ENCODE measurements at places on chromosomes 12 and 14. TPM values are rescaled to one million over a fixed set of nuclear protein-coding genes. Genes with fewer than 3 reads are reported as not detected.

DNA sequence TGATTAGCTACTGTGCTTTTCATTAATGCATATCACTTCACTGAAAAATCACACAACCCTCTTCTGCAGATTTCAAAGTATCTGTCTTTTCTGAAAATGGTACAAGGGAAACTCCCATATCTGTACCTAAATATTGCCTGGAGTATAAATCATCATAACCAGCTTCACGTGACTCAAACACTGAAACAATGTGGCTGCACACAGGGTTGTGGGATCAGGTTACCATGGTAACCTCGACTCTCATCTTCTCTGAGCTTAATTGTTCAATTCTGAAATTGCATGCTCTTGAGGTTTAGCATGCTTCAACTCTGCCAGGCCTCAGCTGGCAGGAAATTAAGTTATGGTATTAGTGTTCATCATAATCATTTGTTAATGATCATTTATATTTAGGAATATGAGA is 77.5 kb upstream of the CPSF6 start:
- DNase-seq = no peak
- H3K4me3 ChIP-seq = no peak overlapping the region
- no peak overlapping the region for H3K27ac ChIP-seq
- H3K36me3 ChIP-seq = no peaks in the 10 kb centered on the region

Gene NUP37
- polyA plus RNA-seq = 124 TPM

DNA sequence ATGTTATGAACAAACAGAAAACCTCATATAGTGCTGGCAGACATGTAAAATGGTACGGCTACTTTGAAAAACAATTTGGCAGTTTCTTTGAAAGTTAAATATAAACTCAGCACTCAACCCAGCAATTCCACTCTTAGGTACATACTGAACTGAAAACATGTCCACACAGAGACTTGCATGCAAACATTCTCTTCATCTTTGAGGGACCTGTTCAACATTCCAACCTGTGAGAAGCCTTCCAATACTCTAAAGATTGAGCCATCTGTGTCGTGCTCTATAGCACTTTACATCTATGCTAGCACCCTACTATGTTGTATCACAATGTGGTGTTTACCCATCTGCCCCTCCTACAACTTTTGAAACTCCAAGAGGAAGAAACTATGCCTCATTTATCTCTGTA is 79.3 kb downstream of the DNAI7 start:
- H3K4me3 ChIP-seq = no peak overlapping the region
- H3K36me3 ChIP-seq = no peaks in the 10 kb centered on the region
- no peak for DNase-seq
- H3K27me3 ChIP-seq = no peaks in the 10 kb centered on the region

- H3K4me3 ChIP-seq = no peak overlapping the region
- DNase-seq = no peak
- no peaks in the 10 kb centered on the region for H3K36me3 ChIP-seq
- no peak overlapping the region for H3K27ac ChIP-seq
Observed at GRCh38 chr14:89856871-89857345, 97.6 kb downstream of the EFCAB11 start.

GRCh38 chr12:93524386-93525133 is 47.9 kb upstream of the SOCS2 start:
- H3K27me3 ChIP-seq = no peaks in the 10 kb centered on the region
- H3K4me1 ChIP-seq = no peaks in the 10 kb centered on the region
- no peak overlapping the region for H3K4me3 ChIP-seq
- no peak overlapping the region for H3K27ac ChIP-seq

Gene SMIM41
- polyA plus RNA-seq = not detected

DNA sequence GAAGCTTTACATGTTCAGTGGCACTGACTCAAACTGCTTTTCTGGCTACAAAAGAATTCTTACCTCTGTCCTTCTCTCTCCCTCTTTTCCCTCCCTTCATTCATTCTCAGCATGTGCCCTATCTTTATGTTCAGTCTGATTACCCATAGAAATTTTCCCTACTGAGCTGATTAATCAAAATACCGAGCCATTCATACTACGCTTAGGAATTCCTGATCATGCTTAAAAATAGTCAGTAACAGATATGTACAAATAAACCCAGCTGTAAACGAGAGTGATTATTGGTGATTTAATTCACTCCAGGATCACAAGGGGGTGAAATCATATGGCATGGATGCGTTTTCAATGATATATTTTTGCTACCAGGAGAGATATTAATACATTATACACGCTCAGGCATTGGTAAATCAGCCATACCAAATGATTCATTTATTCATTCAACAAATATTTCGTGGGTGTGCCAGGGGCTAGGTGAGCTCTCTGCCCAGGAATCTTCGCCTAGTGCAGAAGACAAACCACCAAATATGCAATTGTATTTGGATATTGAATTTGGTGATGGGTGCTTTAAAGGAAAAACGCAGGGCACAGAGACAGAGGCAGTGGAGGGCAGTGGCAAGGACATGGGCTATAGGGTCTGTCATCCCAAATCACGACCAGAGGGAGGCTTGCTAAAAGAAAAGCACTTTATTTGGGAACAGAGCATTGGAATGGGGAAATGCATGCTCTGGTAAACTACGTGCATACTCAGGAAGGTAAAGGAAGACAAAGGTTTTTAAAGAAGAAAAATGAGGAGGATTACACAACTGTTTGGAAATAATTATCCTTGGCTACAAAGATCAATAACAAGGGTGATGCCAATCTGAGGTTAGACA is 13.9 kb upstream of the VRK1 start:
- H3K36me3 ChIP-seq = no peaks in the 10 kb centered on the region
- peaks cover 43% of the 10 kb centered on the region for H3K27me3 ChIP-seq
- H3K4me1 ChIP-seq = no peaks in the 10 kb centered on the region
- no peak overlapping the region for H3K4me3 ChIP-seq

GRCh38 chr12:100345020-100345767 is 11.7 kb upstream of the SLC17A8 start:
- no peak overlapping the region for H3K27ac ChIP-seq
- H3K27me3 ChIP-seq = no peaks in the 10 kb centered on the region
- DNase-seq = no peak

GRCh38 chr12:524167-524951 is 64.6 kb downstream of the B4GALNT3 start:
- no peak for DNase-seq
- H3K36me3 ChIP-seq = no peaks in the 10 kb centered on the region
- peaks cover 42% of the 10 kb centered on the region for H3K27me3 ChIP-seq
- H3K27ac ChIP-seq = no peak overlapping the region

GRCh38 chr12:117045160-117046010 is 53.8 kb downstream of the TESC start:
- no peaks in the 10 kb centered on the region for H3K27me3 ChIP-seq
- H3K4me1 ChIP-seq = peaks cover 73% of the 10 kb centered on the region
- no peak overlapping the region for H3K4me3 ChIP-seq
- no peak for DNase-seq
- peak overlapping the region; percentile 43 for H3K27ac ChIP-seq

Gene DACT1
- 0.20 TPM for polyA plus RNA-seq

- no peaks in the 10 kb centered on the region for H3K27me3 ChIP-seq
- no peak overlapping the region for H3K27ac ChIP-seq
- peaks cover 18% of the 10 kb centered on the region for H3K36me3 ChIP-seq
- H3K4me1 ChIP-seq = no peaks in the 10 kb centered on the region
- DNase-seq = no peak
- no peak overlapping the region for H3K4me3 ChIP-seq
Observed at GRCh38 chr12:121232977-121233627, 23.2 kb downstream of the P2RX4 start.

DNA sequence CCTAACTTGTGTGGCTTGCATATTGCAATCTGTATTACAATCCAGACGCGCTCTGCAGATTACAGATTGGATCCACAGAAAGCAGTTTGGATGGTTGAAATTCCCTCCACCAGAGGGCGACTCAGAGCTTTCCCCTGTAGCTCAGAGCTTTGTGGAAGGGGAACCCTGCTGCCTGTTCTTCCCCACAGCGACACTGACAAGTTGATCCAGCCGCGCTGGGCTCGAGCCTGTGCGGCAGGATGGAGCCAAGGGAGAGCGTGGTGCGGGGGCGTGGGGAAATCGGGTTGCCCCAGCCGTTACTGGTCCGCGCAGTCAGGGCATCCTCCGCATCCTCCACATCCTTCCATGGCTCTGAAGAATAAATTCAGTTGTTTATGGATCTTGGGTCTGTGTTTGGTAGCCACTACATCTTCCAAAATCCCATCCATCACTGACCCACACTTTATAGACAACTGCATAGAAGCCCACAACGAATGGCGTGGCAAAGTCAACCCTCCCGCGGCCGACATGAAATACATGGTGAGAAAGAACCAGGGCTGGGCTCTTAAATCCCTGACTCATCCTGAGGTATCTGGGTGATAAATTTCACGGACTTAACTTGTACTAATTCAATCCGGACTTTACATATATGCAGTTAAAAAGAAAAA is at the start of gene GLIPR1L1:
TSS of gene GLIPR1L1 (plus strand) at position 287 of the 647 bp plus-strand sequence. CDS start at position 346, 59 bp downstream.
- peak; percentile 79 for DNase-seq
- no peaks in the 10 kb centered on the region for H3K27me3 ChIP-seq
- no peak within 1 kb of the TSS for H3K27ac ChIP-seq
- H3K4me3 ChIP-seq = no peak within 1 kb of the TSS

Gene UNG
- polyA plus RNA-seq = 38.6 TPM

DNA sequence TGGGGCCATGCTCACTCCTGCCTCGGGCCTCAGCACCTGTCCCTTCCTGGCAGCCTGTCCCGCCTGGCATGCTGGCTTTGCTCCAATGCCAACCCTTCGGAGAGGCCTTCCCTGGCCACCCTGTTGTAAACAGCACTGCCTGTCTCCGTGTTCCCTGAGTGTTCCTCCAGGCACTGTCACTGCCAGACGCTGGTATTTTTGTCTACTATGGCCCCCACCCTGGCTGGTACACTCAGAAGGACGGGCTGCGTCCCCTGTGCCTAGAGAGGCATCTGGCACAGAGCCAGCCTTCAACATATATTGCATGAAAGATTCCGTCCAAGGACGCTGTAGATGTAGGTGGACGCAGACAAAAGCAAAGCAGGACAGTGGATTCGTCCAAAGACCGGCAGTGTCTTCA is 2.7 kb upstream of the ASPG start:
- no peaks in the 10 kb centered on the region for H3K36me3 ChIP-seq
- H3K4me1 ChIP-seq = peaks cover 13% of the 10 kb centered on the region
- H3K27me3 ChIP-seq = no peaks in the 10 kb centered on the region
- no peak overlapping the region for H3K4me3 ChIP-seq

- peaks cover 11% of the 10 kb centered on the region for H3K27me3 ChIP-seq
- H3K36me3 ChIP-seq = no peaks in the 10 kb centered on the region
- no peaks in the 10 kb centered on the region for H3K4me1 ChIP-seq
- DNase-seq = no peak
- no peak overlapping the region for H3K4me3 ChIP-seq
Observed at GRCh38 chr14:94161981-94162380, 12.1 kb upstream of the PPP4R4 start.

Gene TBC1D30
- polyA plus RNA-seq = 0.48 TPM

GRCh38 chr14:105399466-105399775 is 1.1 kb downstream of the TEX22 start:
- no peaks in the 10 kb centered on the region for H3K27me3 ChIP-seq
- peak overlapping the region; percentile 92 for H3K27ac ChIP-seq
- peak overlapping the region; percentile 71 for H3K4me3 ChIP-seq
- no peak for DNase-seq
- H3K36me3 ChIP-seq = peaks cover 21% of the 10 kb centered on the region

Gene DENND5B
- 3.6 TPM for polyA plus RNA-seq

- peaks cover 69% of the 10 kb centered on the region for H3K27me3 ChIP-seq
- peak; percentile 1 for DNase-seq
- H3K36me3 ChIP-seq = no peaks in the 10 kb centered on the region
- no peak overlapping the region for H3K4me3 ChIP-seq
- peaks cover 3% of the 10 kb centered on the region for H3K4me1 ChIP-seq
Observed at GRCh38 chr12:34396861-34397590, 374.7 kb downstream of the ALG10 start.

DNA sequence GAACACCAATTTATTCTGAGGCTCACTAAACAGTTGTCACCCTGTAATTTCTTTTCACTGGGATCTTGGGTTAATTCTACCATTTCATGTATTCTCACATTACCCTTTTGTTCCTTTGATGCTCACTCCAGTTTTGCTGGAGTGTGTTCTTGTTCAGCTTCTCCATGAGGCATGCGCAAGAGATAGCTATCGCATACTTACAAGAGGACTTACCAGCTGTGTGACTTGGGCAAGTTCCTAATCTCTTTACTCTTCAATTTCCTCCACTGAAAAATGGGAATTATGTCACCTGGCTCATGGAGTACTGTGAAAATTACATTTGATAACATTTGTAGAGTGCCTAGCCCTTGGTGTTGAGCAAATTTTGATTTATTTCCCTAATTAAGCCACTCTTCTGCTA is 56.5 kb upstream of the JDP2 start:
- H3K4me1 ChIP-seq = no peaks in the 10 kb centered on the region
- H3K27me3 ChIP-seq = no peaks in the 10 kb centered on the region
- no peaks in the 10 kb centered on the region for H3K36me3 ChIP-seq
- H3K27ac ChIP-seq = no peak overlapping the region
- no peak overlapping the region for H3K4me3 ChIP-seq

DNA sequence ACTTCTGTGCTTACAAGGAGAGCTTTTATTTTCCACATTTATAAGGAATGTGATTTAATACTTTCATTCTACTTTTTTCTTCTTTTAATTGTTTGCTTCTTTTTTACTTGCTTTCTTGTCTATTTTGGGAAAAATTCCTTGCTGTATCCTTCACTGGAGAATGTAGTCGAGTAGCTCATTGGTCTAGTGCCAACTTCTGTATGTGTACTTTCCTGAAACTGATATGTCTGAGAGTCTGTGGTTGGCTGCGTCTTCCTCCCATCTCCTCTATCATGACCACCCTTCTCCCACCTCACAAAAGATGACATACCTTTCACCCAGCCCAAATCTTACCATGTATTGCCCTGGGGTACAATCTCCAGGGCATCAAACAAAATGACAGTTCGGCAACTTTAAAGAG is 51.8 kb downstream of the MSRB3 start:
- no peak for DNase-seq
- no peaks in the 10 kb centered on the region for H3K4me1 ChIP-seq
- H3K27ac ChIP-seq = no peak overlapping the region
- H3K27me3 ChIP-seq = peaks cover 8% of the 10 kb centered on the region
- H3K4me3 ChIP-seq = no peak overlapping the region
